Hindlimb muscle (tissue), 1 donor: ENCODE measurements at places on chromosomes 4 and X. TPM values are rescaled to one million over a fixed set of nuclear protein-coding genes. Genes with fewer than 3 reads are reported as not detected.
A peak's percentile ranks its signal among the peaks of the same experiment; 100 is the strongest.

GRCh38 chrX:65772842-65773241 is 105.4 kb downstream of the MSN start:
- no peak for DNase-seq

Gene NKRF
- 6.7 TPM for polyA plus RNA-seq

DNA sequence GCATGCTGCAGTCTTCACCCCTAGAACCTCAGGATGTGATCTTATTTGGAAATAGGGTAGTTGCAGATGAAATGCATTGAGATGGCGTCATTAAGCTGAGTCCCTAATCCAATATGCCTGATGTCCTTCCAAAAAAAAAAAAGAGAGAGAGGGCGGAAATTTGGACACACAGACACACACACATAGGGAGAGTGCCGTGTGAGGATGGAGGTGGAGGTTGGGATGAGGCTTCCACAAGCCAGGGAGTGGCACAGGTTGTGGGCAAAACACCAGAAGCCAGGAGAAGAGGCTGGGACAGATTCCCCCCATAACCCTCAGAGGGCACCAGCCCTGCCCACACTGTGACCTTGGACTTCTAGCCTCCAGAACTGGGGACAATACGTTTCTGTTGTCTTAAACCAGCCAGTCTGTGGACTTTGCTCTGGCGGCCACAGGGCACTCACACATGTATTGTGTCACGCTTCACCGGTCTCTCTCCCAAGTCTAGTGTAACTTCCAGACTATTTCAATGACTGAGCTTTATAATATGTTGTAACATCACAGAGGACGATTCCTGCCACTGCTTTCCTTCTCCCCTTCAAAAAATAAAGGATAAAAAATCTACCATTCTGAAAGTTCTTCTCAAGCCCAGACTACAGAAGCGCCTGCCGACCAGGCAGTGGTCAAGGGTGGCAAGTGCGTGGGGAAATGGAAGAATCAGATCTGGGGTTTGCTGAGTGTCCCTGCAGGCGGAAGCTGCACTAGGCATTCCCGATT is 35.8 kb upstream of the MAN2B2 start:
- no peak for DNase-seq

GRCh38 chr4:76559236-76560071 is 124.4 kb downstream of the SHROOM3 start:
- DNase-seq = no peak

DNA sequence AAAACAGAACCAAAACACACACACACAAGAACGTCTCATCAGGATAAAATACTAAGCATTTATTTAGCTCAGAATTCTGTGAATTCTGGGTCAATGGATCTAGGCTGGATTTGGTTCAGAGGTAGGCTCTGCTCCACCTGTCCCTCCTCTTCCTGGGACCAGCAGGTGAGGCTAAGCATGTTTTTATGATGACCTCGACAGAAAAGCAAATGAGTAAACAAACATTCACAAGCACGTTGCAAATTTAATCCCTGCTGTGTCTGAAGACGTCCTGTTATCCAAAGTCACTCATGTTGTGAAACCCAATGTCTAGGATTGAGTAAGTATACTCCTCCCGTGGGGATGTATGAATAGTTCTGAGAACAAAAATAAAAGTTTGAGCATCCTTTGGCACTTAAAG is 371.4 kb upstream of the TECRL start:
- DNase-seq = no peak

DNA sequence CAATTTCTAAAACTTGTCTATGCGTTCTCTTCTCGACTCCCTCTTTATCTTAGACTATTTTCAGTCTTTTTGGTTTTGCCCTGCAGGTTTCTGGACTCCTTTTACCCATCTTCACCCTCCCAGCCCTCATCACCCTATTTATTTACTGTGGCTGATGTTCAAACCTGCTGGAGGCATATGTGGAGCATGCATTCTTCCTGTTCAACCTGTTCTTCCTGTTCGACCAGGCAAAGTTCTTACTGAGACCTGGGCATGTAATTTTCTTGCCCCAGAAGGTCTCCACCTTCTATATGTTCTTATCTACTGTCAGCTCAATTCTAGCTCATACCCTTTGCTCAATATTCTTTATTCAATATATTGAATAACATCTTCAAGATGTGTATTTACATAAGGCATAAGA is 69.4 kb upstream of the AGA start:
- DNase-seq = no peak

GRCh38 chrX:17380221-17380620 is 5.2 kb downstream of the NHS start:
- no peak for DNase-seq

Gene BMX
- 2.3 TPM for polyA plus RNA-seq

DNA sequence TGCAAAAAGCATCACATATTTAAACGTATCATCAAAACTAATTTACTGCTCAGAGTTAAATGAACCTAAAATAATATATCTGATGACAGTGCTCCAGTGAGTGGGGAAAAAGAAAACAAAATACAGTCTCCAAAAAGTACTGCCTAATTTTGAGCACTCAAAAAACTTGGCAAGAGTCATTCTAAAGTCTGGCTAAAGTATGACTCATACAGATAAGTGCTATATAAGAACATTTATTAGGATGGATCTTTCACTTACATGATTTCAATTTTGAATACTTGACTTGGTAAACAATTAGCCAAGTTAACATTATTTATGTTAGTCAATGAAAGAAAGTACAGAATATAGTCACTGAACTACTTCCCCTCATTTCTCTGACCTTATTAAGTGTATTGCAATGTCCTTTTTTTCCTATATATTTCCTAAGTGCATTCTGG is 27.2 kb downstream of the FBXO8 start:
- DNase-seq = no peak

Gene FAM9B
- polyA plus RNA-seq = not detected

Gene ABCG2
- 3.0 TPM for polyA plus RNA-seq

Gene KCNE5
- polyA plus RNA-seq = 82.6 TPM

- DNase-seq = no peak
These were observed 26.4 kb downstream of the TMEM184C start for GRCh38 chr4:147643616-147644015.

Gene ANK2
- polyA plus RNA-seq = 269 TPM

GRCh38 chr4:182928061-182928460 is 10.9 kb upstream of the DCTD start:
- DNase-seq = no peak

GRCh38 chr4:189032606-189033338 is 893.5 kb downstream of the TRIML1 start:
- DNase-seq = peak; percentile 47

Gene STBD1
- polyA plus RNA-seq = 51.9 TPM

DNA sequence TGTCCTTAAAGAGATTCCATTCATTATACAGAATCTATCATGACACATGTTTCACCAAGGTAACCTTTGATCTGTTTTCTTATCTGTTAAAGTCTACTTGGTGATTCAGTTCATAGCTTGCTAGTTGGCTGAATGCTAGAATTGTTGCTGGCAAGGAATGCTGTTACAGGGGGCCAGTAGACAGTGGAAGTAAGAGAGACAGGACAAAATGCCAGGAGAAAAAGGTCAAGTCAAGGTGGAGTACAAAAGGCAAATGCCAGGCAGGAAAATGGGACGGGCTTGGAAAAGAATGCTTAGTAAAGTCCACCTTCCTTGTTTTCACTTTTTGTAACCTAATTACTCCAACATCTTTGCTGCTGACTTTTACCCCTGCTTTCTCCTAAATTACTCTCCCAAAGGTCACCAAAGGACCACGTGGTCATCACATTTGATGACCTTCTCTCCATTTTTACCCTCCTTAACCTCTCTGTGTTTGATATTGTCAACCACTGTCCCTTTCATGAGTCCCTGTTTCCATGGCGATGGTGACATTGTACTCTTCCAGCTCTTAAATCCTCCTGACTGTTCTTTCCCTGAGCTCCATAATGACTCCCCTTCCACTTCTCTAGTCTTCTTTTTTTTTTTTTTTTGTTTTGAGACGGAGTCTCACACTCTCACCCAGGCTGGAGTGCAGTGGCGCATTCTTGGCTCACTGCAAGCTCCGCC is 24.5 kb upstream of the TAPT1 start:
- DNase-seq = no peak

DNA sequence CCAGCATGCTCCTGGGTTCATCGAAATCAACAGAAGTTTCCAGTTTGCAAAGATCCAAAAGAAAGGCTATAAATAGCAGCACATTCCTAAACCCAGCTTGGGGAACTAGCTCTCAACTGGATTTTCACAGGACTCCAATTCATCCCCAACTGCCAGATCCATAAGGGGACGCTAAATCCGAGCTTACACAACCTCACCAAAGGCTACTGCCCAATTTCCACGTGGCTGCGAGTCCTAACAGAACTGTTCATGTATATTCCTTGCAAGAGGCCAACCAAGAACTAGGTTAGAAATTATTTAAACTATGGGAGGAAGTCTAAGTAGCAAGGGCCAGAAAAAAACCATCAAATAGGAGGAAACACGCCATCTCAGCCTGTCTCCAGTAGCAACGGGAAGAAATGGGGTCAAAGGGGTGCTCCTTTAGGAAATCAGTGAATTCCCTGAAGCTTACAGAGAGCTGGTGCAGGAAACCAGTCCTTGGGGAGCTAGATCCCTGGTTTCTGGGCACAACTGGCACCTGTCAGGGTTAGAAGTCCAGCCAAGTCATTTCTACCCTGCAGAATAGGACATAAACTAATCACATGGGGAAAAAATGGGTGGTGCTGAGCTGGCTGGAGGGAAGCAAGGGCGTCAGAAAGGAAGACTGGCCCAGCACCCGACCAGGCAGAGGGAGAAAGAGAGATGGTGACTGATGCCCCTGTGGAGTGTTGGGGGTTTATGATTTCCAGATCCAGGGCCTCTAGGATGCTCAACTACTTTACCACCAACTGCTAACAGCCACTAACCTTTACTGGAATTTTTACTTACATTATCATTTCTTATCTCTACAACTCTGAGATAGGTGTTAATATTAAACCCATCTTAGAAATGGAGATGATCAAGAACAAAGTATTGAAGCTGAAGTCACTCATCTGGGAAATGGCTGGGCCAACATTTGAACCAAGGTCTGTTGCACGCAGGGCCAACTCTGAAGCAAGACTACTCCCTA is 20.5 kb downstream of the RELL1 start:
- DNase-seq = no peak

DNA sequence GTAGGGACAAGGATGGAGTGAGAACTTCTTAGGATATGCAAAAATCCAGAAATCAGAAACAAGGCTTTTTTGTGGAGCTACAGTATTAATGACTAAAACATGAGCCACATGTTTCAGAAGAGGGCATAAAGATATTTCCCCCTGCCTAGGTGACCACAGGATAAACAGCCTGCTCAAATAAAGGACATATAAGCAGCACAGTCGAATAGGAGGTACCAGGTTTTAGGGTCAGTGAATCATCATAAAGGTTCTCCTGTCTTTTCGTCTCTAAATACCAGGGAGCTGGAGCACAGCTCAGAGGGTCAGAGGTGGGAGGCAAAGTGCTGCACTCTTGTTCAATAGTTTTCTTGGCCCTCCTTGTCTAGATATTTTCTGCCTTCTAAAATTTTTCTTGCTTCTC is 211.9 kb upstream of the HS3ST1 start:
- no peak for DNase-seq

Gene GRIA3
- 1.7 TPM for polyA plus RNA-seq

Gene GRIA2
- polyA plus RNA-seq = 4.3 TPM

DNA sequence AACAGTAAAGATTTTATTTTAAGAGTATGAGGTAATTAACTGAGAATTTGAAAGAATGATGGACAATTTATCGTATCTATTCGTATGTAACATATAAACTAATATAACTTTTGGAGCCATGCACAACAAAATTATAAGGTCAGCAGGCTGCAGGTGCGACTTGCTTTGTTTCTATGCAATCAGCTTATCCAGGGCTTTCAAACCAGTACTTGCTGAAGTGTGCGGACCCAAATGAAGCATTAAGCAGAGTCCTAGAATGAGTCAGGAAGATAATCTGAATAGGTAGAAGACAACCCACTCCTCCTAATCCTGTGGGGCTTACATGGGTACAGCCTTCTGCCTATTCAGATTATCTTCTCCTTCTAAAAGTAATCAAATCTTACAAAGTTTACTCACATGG is 2.1 kb downstream of the NSD2 start:
- DNase-seq = no peak

DNA sequence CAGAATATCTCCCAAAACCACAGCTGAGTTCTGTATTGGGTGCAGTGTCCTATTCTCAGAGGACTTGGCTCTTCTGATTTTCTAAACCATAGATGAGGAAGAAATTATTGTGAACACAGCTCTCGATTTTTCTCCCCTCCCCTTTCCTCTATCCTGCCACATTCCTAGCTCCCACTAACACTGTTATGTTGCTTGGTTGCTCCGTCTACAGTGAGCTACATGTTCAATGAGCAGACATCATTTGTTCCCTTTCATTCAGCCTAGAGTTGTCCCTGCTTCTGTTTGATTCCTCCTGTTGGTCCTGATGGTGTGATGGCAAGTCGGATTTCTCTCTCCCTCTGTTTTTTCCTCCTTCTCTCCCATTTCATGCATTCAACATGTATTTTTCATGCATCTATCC is 65.9 kb downstream of the DIPK2B start:
- no peak for DNase-seq

GRCh38 chr4:188854436-188854835 is 715.2 kb downstream of the TRIML1 start:
- DNase-seq = no peak

Gene TRAM1L1
- 3.5 TPM for polyA plus RNA-seq

- no peak for DNase-seq
These were observed 21.1 kb upstream of the TADA2B start for GRCh38 chr4:7021930-7022664.

- DNase-seq = no peak
These were observed 203.5 kb upstream of the TET2 start for GRCh38 chr4:104942990-104943743.

DNA sequence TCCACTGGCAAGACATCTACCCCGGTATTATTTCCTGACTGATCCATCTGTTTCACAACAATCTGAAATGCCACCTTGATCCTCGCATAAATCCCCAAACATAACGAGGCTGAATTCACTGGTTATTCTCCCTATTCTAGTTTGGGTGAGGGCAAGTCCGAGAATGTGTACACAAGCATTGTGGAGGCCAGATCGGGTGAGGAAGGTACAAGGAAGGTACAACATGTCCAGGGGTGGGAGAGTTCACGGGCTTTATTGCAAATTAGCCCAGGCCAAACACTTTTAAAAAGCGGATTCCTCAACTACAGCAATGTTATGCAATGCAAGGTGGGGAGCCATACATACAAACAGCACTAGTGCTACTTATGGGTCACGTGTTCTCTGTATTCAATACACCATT is 82.0 kb upstream of the STS start:
- DNase-seq = no peak

Gene IKBKG
- polyA plus RNA-seq = 14.4 TPM

DNA sequence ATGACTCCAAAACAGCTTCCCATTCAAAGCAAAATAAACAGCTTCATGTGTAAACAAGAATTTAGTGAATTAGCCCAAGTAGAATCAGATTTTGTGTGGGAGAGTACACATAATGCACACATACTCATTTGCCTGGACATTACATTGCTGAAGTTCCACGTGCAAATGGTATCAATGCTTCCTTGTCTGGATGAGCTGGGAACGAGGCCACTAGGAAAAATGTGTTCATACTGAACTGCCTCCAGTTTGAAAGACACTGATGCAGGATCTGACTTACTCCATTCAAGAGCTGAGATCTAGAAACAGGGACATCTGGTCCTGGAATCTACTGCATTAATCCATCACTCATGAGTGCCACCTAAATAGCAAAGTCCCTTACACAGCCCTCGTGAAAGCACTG is 228.0 kb downstream of the APBB2 start:
- DNase-seq = peak; percentile 49

- DNase-seq = no peak
These were observed 13.7 kb downstream of the RASSF6 start for GRCh38 chr4:73606465-73606974.

Gene ABCD1
- 13.5 TPM for polyA plus RNA-seq

Gene PPEF2
- polyA plus RNA-seq = 0.06 TPM
